AG10803 (cell line): ENCODE measurements at places on chromosomes 12 and 14.
A peak's percentile ranks its signal among the peaks of the same experiment; 100 is the strongest.

GRCh38 chr12:62191491-62192179 lies 68.6 kb upstream of the USP15 start:
- peak; percentile 28 for DNase-seq

DNA sequence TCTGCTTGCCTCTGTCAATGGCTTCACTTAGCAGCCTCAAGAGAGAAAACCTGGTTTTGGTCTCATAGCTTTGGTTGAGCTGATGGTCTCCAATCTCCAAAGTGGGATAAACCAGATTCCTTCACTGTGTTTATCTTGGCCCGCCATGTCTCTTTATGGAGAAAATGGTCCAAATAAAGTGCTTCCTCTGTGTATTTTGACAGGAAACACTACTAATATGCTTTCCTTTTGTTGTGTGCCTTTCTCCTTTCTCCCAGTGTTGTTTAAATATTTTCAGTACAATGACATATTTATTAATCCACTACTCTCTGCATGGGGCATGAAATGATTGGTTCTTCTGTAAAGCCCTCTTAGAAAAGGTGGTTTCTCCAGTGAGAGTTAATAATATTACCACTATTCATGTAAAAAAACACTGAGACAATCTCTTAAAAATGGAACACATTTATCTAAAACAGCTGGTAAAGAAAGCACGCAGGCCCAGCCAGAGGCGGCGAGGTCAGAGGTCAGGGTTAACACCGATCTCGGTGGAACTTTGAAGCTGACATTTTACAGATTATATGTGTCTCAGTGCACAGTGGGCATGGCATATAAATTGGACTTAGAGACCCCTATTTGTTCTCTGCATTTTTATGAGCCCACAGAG lies 24.2 kb downstream of the TMEM30B start:
- DNase-seq: no peak

DNA sequence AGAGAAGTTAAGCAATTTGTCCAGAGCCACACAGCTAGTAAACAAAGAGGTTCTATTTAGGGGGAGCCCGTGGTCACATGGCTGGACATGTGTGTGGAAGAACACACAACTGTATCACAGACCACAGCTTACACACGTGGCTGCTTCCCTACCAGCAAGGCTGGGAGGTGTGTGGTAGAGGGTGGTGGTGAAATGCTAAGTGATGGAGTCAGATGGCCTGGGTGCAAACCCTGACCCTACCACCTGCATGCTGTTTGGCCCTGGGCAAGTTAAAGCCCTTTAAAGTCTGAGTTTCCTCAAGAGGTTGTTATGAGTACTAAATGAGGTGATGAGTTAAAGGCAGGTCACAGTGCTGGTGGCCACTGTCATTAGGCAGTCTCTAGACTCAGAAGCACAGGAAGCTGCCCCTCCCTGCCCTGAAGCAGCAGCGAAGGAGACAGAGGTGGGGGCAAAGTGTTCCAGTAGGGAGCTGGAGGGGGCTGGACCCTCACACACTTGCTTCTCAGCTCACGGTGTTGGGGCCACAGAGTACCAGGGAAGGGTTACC lies 64.2 kb downstream of the ERH start:
- DNase-seq: no peak

DNA sequence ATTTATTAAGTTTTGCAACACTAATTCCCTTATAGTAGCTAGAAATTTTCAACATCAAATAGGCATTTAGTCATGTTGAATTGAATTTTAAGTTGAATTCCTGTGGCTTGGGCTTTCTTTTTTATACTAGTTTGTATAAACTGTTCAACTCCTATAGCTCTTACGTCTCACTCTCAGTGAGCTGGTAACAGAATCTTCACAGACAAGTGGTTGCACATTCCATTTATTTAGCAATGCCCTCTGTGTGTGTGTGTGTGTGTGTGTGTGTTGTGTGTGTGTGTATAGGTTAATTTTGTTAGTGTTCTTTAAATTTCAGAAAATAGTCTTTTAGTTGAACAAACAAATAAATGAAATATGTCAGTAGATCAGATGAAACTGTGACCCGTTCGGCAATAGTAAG lies 425.0 kb downstream of the NPAS3 start:
- DNase-seq: peak; percentile 43

- no peak for DNase-seq
These were observed 178.6 kb upstream of the EEA1 start for GRCh38 chr12:93107514-93108312.

DNA sequence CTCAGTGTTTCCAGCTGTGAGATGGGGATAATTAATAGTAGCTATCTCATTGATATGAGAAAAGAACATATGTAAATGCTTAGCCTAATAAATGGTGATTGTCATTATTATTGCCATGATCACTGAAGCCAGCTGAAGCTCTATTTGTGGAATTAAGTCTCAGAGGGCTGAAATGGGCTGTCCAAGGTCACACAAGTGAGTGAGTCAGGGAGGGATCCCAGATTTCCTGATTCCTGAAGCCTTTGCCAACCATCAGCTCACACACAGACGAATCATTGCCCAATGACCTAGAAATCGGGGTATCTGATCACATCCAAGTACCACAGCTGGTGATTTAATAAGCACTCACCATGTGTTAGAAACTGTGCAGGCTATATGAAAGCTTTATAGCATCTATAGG lies 21.6 kb upstream of the TMEM229B start:
- DNase-seq: peak; percentile 58

GRCh38 chr14:64993266-64993930 lies 6.7 kb downstream of the FNTB start:
- DNase-seq: no peak

- DNase-seq: no peak
These were observed 42.3 kb downstream of the MAGOHB start for GRCh38 chr12:10571141-10571540.

DNA sequence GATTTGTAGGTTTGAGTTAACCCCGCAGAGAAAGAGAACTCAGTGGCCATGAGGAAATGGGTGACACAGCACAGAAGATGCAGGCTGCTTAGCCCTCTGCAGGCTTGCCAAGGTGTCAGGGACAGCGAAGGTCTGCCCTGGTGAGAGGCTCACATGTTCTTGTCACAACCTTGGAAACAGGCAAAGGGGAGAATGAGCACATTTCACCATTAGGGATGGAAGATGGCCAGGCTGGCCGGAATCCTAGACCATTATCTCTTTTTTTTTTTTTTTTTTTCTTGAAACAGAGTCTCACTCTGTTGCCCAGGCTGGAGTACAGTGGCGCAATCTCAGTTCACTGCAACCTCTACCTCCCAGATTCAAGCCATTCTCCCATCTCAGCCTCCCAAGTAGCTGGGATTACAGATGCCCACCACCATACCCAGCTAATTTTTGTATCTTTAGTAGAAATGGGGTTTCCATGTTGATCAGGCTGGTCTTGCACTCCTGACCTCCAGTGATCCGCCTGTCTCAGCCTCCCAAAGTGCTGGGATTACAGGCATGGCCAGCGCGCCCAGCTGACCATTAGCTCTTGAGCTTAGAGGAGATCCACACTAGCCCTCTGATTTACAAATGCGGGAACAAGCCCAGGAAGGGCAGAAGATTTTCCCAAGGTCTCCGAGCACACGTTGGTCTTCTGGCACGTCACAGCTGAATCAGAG lies 34.6 kb downstream of the LTBP2 start:
- peak; percentile 67 for DNase-seq

DNA sequence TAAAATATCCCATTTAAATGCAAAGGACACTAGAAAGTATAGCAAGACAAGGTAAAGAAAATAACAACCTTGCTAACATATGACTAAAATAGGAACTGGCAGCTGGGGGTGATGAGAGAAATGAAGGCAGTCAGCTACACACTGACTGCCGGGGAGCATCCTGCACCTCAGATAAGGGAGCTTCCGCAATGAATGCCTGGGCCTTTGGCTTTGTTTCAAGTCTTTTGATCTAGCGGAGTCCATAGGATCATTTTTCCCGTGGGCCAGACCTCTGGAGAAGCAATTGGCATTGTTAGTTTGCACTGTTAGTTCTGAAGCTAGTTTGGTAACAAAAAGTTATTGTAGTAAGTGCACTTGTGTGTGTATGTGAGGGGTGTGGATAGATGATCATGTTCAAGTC lies 639.9 kb downstream of the DIO2 start:
- DNase-seq: no peak
